Hematopoietic multipotent progenitor cell treated with erythropoietin and hydrocortisone succinate and interleukin-3 and kit ligand, for 6 days (in vitro differentiated cells): ENCODE measurements at places on chromosomes 3 and 15.

GRCh38 chr3:11719406-11720303, 75.9 kb upstream of the VGLL4 start:
- peak; percentile 50 for DNase-seq

- DNase-seq, result peak; percentile 92
Measured at GRCh38 chr15:44066211-44066827, 128.8 kb downstream of the FRMD5 start.

- DNase-seq, result peak; percentile 35
Measured at GRCh38 chr3:43998836-43999727, 242.6 kb upstream of the TOPAZ1 start.

DNA sequence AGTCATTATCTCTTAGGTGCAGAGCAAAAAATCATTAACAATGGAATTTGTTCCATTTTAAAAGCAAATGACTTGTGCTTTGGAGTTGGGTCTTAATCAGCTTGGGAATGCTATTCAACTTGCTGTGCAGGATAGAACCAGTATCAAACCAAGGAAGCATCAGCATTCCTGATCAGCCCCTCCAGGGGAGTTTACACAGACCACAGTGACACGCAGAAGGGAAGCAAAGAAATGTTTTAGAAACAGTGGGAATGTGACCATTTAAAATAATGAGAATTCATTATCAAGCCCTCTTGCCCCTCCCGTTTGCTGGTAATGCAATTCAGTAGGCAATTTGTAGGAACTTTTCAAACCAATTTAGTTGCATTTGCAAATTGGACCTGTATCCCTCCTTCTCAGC, 155.1 kb downstream of the LRTM1 start:
- no peak for DNase-seq

DNA sequence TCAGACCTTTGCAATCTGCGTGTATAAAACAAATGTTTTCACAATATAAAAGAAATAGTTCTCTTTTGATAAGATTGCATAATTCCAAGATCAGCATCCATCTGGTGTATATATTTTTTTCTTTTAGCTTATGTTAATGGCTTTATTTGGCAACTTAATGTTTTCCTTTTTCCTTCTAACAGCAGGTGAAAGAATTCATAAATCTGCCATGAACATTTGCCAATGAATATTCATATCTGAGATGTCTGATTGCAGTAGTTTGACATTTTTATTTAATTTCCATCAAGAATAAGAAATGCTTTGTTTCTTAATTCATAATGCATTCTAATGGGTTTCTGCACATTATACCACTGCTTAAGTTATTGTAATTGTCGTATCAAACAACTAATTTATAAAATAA, 184.4 kb upstream of the ROBO2 start:
- no peak for DNase-seq

GRCh38 chr3:195260280-195260905, 10.6 kb downstream of the XXYLT1 start:
- DNase-seq, result peak; percentile 73

DNA sequence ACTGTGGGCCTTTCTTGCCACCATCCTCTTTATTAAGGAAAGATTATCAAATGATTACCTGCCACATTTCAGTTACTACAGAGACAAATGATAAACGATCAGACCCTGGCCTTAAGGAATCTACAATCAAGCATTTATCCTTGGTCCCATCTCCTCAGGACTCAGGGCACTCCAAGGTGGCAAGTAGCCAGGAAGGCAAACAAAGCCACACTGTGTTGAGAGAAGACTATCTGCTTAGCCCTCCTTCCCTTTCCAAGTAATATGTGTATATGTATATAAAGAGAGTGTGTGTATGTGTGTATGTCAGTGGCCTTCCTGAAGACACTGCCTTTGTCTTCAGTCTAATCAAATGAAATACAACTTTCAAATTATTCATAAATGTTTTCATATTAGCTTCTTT, 490.1 kb upstream of the ATP11B start:
- DNase-seq, result no peak

GRCh38 chr3:50464569-50464968, 38.9 kb downstream of the CACNA2D2 start:
- no peak for DNase-seq

DNA sequence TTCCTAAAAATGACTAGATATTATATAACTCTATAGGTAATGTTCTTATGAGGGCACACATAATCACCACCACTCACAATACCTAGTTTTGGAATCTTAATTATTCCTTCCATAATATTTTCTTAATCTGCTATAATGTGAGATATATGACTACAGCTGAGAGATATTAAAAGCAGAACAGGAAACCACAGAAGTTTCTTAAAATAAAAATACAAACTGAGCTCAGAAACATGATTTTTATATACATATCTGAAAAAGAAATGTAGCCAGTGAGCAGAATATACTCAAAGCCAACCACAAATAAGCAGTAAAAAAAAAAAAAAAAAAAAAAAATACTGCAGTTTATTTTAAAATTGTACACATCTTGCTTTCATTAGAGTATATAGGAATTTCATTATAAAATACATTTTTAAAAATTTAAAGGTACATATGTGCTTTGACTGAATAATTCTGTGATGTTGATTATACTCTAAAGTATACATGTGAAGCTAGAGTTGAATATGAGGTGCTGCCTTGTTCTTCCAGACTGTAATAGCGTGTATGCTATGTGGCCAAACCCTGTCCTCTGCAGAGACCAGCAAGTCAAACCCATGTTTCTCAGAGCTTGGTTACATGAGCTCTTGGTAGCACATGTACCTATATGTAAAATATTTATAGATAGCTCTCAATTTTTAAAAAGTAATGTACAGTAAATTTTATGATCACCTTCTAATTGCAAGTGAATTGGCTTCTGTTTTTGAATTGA, 175.0 kb downstream of the UBE2E2 start:
- no peak for DNase-seq

DNA sequence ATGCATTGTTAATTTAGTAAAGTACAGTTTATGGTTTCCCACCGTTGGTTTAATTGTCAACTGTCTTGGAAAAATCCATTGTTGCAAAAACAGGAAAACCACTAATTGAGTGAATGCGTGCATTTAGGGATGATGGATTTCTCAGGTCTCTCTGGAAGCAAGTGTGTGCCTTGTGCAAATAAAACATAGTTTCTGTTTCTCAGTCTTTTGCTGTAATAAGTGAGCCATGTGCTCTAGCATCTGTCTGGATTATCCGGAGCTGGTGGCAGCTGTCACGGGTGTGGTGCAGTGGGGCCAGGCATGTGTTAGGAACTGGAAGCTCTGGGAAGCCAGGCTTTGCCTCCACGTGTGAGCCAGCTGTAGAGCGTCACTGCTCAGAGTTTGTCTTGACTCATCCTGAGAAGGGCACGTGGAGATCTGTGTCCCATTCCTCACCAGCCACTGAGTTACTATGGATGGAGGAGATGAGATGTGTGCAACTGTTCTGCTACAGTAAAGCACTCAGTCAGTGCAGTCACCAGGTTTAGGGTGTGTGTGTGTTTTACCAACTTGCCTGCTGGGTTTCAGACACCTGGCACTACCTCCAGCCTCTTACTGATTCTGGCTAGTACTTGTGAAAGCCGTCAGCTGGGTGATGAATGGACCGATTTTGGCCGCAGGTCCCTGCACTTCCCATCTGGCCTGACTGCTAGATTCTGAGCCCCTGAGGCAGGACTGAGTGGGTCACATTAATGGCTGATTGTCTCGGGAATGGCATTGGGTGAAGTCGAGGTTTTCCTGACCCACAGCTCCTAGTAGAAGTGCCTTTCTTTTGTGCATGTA, 7.2 kb downstream of the APBA2 start:
- no peak for DNase-seq

GRCh38 chr3:72568083-72568482, 280.2 kb downstream of the SHQ1 start:
- no peak for DNase-seq

GRCh38 chr15:63597038-63597790, at the start of gene FBXL22:
TSS of gene FBXL22 (plus strand) at chr15:63597387. CDS start at chr15:63597393, 6 bp downstream.
- DNase-seq, result no peak

GRCh38 chr3:53457068-53457467, 37.3 kb upstream of the CACNA1D start:
- DNase-seq, result peak; percentile 90

DNA sequence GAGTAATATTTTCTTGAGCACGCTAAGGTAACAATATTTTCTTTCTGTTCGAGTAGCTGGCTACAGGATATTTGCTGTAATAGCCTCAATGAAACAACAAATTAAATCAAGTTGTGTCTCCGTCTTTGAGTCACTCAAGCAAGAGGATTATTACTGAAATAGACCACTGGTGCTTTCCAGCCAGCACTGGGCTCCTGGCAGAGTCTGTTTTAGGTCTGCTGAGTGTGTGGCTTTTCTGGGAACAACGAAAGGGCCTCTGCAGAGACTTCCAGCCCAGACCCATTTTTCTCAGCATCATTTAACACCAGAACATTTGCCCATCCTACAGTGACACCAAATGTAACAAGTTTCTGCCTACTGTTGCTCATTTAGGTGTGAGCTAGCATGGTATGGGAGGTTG, 652.9 kb downstream of the MAGI1 start:
- DNase-seq, result no peak

DNA sequence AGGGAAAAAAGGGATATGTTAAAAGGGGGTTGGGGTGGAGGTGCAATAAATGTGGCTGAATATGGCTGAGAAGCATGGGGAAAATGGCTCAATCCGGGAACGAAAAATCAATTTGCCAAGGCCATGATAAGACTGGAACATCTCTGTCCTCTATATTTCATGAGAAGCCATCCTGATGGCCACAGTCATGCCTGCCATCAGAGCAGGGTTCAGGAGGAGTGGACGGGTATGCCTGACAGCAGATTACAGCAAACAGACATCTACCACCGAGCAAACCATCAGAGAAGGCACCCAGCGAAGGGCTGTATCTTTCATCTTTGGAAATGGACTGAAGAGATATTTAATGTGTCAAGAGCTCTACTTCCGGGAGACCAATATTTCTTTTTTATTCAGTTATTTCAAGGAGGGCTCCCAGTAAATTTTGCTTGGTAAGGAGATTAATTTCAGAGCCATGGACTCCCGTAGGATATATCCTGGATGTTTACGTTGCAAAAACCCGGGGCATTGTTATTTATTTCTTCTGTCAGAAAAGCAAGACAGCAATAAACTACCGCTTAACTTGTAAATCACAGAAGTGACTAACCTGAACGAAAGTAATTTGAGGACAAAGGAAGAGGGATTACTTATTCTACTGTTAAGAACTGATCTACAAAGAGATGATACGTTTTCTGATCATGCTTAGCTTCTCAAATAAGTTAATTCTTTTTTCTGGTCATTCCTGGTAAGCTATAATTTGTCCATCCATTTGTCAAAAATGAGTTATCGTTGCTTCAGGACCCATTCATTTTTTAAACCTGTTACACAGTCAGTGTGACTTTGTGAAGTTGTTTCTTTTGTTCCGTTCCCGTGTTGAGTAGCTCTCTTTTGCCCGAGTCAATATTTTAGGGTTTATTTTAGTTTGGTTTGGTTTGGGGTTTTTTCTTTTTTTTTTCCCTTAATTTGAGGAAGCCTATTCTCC, 80.6 kb upstream of the CHD2 start:
- DNase-seq, result no peak

DNA sequence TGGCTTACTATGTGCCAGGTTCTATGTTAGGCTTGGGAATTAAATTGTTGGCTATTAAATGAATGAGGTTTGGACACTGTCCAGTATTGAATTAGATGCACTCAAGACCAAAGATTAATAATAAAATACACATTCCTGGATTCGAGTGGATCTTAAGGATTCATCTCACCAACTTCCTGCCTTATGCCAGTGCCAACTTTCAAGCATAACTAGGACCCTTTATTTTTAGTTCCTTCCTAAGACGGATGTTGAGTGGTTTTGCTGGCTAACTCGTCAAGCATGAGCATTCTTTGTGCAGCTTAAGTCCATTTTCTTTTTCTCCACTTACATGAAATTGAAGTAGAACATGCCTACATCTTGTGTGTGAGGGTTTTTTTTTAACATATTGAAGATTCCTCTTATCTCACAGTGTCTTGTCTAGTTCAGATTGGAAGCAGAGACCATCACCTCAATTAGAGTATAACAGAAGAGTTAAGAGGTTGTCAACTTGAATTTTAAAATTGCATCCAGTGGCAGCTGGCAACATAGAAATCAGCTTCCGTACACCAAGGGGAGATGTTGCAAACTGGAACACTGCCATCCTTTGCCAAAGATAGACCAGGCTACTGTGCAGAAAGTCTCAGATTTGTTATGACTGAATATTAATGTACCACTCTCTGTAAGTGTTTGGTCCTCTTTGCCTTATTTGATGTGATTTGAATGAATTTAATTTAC, 106.3 kb upstream of the BFSP2 start:
- no peak for DNase-seq

DNA sequence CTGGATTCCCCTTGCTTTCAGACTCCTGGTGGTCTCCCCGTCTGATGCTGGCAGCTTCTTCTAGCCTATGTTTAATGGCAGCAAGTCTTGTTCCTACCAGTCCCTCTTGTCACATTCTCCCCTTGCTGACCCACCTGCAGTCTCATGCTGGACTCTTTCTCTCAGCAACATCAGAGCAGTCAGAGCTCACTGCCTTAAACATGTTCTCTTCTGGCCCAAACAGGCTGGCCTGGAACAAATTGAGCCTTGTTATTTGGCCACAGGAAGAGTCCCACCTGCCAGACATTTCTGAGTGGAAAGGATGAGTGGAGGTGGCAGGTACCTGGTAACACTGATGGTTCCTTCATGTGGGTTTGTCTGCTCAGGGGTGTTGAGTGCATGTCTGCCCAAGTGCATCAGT, 59.2 kb upstream of the APEH start:
- no peak for DNase-seq

DNA sequence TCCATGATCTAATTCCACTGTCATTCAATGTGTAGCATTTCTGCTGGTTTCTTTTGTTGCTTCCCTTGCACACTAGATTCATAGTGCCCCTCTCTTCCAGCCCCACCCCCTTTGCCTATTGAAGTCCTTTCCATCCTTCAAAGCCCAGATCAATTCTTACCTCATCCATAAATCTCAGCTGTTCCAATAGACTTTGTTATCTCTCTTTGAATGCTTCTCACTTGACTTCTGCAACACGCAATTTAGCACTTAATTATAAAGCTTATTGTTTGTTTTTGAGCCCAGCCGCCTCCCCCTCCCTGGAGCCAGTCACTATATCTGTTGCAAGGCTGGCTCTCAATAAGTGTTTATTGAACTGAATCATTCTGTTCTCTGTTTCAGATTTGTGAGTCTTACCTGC, 174.6 kb upstream of the TBL1XR1 start:
- DNase-seq, result no peak

GRCh38 chr15:91790836-91791235, 62.7 kb upstream of the SLCO3A1 start:
- no peak for DNase-seq

- no peak for DNase-seq
Measured at GRCh38 chr3:177610262-177610661, 413.0 kb upstream of the TBL1XR1 start.
